ENCODE measurements at places on chromosomes 7 and 10.

DNA sequence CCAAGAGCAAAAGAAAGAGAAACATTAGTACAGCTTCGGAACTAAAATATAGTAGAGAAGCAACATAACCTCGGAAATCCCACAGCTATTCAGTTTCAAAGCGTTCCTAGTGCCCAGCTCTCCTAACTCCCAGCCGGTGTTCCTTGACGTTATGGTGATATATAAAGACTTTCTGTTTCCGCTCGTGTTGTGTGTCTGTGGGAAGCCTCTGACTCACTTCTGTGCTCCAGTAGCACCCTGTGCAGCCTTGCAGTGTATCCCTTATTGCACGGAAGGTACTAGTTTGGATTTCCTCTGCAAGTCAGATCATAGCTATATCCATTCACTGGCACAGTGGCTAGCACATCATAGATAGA is 535 bp downstream of the ASAH2B start:
- peak; percentile 57 for DNase-seq

DNA sequence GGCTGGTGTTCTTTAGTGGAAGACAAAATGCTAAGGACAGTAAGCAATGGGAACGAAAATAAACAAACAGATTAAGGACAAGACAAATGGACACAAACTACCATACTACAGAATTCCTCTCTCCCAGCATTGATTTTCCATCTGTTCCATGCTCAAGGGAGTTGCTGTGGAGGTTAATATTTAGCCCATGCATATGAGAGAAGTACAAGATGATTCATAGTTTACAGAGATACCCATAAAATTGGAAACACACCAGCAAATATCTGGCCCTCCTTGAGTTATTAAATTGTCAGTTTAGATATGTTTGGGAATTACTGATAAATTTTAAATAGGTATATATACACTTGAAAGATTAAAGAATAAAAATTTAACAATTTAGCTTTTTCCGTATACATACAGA is 69.8 kb downstream of the GLI3 start:
- DNase-seq, result no peak

GRCh38 chr10:89173075-89173474 is 34.0 kb downstream of the CH25H start:
- DNase-seq, result no peak

DNA sequence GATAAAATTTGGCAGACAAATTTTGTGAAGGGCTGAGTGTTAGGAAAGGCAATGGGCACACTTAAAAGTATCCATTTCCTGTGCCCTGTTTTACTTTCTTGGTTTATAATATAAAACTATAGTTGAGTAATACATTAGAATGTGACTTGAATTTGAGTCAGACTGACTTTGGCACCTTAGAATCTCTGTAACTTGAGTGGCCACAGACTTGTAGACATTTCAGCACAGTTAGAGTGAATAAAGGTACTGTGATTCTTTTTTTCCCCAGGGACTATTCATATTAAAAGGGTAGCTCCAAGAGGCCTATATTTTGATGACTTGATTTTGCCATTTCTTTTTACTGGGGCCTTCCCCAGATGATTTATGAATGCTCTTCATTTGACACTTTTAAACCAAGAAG is 22.4 kb downstream of the GBF1 start:
- no peak for DNase-seq

- DNase-seq, result no peak
Observed at GRCh38 chr7:11636274-11636673, 195.7 kb downstream of the THSD7A start.

DNA sequence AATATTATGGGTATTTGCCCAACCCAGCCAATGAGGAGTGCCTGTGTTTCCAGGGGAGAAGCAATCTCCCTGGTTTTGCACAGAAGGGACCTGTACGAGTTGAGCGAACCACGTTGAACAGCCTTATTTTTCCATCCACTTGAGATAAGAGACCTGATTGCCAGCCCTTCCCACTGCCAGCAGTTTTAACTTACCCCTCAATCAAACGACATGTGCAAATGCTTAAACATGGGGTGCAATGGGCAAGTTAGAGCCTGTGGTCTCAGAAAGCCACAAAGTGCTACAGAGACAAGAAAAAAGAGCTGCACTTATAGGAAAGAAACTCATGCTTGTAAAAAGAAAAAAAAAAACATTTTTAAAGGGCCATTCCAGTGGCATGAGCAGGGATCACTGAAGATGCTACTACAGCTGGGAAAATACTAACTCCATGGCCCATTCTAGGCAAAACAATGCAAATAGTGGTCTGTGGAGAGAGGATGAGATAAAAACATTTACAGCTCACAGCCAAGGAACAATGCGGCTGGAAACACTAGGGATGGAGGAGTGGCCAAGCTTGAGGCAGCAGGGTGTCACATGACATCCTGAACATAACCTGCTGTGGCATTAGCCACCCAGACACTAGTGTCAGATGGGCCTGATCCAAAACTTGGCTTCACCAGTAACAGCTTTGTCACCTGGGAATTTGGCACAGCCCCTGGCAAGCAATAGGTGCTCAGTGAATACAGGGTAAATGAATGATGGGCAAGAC is 162.8 kb downstream of the ELMO1 start:
- DNase-seq, result peak; percentile 9

All from GM12865 (cell line).